Endothelial cell of umbilical vein (primary cell): ENCODE measurements at places on chromosomes 16 and 17. TPM values are rescaled to one million over a fixed set of nuclear protein-coding genes. Genes with fewer than 3 reads are reported as not detected.

GRCh38 chr16:68772030-68772681 is 35.1 kb downstream of the CDH1 start:
- DNase-seq = no peak

DNA sequence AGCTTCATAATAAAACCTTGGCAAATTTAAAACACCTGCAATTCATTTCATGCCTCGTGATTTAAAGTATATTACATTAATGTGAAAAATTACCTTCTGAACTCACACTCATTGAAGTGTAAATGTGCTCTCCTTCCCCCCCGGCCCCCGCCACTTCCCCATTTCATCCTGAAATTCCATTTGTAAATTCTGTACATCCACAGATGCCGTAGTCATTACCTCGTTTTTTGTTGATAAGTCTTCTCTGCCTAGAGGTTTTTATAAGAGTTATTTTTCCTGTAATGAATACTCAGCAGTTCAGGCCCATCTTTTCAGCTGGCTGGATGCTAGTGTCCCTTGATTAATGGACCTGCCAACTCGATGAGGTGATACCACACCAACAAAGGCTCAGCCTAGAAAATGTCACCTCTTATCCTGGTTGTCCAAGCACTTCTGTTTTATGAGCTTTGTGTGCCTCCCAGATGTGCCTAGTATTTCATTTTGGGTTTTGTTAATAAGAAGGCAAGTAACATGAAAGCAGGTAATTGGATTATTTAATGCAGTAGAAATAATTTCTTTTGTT is 64.8 kb upstream of the KIFC3 start:
- no peak for DNase-seq

- no peak for DNase-seq
These were observed 106.3 kb upstream of the SIAH1 start for GRCh38 chr16:48491517-48491916.

DNA sequence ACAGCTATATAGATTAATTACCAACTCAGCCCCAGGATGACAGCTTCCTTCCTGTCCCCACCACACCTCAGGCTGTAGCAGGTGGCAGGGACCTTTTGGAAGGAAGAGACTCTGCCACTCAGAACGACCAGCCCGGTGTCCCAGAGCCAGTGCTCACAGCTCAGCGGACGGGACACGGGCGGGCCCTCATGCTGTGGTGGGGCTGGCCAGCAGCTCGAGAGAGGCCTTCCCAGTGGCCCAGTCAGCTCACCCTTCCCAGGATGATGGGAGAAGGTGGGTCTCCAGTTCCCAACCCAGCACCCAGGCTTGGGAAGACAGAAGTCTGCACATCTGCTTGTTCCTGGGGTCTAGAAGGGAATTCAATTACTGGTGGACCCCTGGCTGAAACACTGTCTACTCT is 10.5 kb downstream of the NUDT16L1 start:
- DNase-seq = no peak

GRCh38 chr16:89413811-89414585 is 76.4 kb downstream of the ANKRD11 start:
- DNase-seq = no peak

- DNase-seq = no peak
These were observed 6.0 kb upstream of the NDRG4 start for GRCh38 chr16:58493756-58494431.

DNA sequence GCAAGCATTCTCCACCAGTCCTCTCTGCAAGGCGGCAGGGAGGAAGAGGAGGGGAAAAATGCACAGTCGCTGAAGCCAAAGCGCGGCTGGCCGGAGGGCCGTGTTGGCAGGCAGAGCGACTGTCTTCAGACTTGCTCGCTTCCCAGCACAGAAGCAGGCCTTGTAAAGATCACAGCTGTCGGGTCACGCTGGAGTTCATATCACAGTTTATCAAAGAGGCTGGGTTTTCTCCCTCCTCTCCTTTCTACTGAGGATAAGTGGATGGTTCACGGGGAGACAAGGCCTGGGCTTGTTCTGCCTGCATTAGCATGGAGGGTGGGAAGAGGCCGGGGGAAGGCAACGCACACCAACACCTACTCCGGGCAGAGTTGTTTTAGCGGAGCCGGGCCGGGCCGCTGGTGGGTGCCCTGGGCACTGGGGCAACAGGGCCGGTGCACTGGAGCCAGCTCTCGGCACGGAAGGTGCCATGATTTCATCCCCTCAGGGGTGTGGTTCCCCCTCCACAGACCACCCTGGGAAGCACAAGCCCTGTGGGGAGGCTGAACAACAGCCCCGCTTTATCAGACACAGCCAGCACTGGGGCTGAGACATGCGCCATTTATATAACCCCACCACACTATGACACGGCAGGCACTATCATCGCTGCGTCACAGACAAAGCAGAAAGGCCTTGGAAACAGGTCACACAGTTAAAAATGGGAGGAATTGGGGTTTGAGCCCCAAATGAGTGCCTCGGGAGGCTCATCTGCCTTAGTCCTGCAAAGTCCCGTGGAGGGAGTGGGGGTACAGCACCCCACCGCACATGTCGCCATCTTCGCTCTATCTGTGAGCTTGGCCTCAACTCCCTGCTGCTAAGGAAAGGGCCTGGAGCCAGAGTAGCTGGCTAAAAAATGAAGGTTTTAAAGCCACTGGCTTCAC is 40.3 kb upstream of the MTSS2 start:
- no peak for DNase-seq

- no peak for DNase-seq
These were observed 36.8 kb downstream of the ERCC4 start for GRCh38 chr16:13956635-13957196.

The GSG1L gene
- not detected in 2 replicates for total RNA-seq

The TEKT1 gene
- total RNA-seq = not detected in 2 replicates

The CDC6 gene
- 49.9 and 55.2 TPM in 2 replicates for total RNA-seq

The FBXL16 gene
- 0.22 TPM in 1 of 2 replicates, not detected in the other for total RNA-seq

The USP43 gene
- total RNA-seq = 0.16 TPM in 1 of 2 replicates, not detected in the other
